ENCODE measurements at places on chromosomes 6 and 20.
A peak's percentile ranks its signal among the peaks of the same experiment; 100 is the strongest.

DNA sequence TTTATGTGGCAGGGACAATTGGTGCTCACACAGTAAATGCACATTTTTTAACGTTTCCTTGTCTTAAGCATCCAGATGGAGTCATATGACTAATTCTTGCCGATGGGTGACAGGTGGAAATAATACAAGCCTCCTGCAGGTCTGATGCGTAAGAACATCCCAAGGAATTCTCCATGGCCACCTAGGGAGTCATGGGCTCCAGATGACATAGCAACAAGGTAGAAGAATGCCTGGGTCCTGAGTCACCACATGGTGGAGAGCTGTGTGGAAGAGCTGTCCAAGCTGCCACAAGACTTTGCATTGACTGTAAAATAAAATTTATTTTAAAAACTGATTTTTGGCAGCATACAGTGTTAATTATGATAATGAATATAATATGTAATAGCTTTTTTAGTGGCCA is 77.0 kb upstream of the MAP3K7 start:
- no peak for DNase-seq

GRCh38 chr6:15433511-15433861 is 187.6 kb downstream of the JARID2 start:
- DNase-seq = no peak

- no peak for DNase-seq
These were observed 5.1 kb upstream of the POPDC3 start for GRCh38 chr6:105184921-105185320.

- no peak for DNase-seq
These were observed 52.1 kb downstream of the IYD start for GRCh38 chr6:150420926-150421325.

GRCh38 chr6:17640477-17640917 is 40.4 kb downstream of the FAM8A1 start:
- DNase-seq = no peak

DNA sequence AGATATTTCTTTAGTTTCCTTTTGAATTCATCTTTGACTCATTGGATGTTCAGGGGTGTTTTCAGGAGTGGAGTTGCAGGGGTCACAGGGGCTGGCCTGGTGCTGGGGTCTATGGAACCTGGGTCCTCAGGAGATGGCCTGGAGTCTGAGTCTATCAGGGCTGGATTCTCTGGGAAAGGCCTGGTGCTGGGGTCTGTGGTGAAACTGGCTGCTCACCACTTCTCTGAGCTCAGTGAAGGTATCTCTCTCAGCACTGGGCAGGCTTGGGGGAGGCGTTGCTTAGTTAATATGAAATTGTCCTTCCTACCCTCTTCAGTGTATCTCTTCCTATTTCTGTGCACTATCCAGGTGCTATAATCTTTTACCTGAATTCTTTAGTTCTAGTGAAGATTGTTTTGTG is 83.1 kb upstream of the SLC24A3 start:
- DNase-seq = no peak

GRCh38 chr6:88670369-88670768 is 293.0 kb downstream of the RNGTT start:
- DNase-seq = no peak

DNA sequence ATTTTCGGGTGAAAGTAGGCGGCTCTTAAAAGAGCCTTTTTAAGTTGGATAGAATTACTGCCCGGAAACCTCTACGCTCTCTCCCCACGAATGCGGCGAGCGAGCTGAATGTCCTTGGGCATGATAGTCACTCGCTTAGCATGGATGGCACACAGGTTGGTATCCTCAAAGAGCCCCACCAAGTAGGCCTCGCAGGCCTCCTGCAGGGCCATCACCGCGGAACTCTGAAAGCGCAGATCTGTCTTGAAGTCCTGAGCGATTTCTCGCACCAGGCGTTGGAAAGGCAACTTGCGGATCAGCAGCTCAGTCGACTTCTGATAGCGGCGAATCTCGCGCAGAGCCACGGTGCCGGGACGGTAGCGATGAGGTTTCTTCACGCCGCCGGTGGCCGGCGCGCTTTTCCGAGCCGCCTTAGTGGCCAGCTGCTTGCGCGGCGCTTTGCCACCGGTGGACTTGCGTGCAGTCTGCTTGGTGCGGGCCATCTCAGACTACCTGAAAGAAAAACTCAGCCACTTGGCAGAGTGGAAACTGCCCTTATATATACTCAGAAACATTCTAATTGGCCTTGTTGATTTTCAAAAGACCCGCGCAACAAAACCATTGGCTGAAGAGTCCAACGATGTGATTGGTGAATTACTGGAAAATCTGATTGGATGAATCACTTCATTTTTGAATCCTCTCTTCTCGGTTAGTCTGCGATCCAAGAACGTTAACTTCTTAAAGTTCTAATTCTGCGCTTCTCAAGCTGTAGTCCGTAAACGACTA is 93.9 kb upstream of the BTN3A2 start:
- no peak for DNase-seq

GRCh38 chr20:21862956-21863355 is 157.5 kb downstream of the PAX1 start:
- no peak for DNase-seq

- DNase-seq = no peak
These were observed 95.7 kb downstream of the LYRM2 start for GRCh38 chr6:89542866-89543265.

- no peak for DNase-seq
These were observed 213.1 kb downstream of the BTBD3 start for GRCh38 chr20:12130781-12131180.

DNA sequence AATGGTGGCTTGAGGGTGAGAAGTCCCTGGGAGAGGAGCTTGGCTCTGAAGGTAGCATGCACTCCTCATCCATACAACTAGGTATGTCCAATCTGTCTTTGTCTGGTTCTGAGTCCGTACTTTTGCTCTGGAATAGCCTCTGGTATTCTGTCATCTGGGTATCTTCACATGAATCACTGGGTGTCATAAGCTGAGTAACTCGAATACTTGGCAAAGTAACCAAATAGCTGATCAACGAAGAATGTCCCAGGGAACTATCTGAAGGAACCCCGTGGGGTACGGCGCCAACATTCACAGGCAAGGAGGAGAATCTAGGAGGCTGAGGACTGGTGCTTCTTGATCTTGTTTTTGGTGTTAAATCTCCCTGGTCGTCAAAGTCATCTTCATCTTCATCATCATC is 184.8 kb downstream of the HIVEP2 start:
- no peak for DNase-seq

DNA sequence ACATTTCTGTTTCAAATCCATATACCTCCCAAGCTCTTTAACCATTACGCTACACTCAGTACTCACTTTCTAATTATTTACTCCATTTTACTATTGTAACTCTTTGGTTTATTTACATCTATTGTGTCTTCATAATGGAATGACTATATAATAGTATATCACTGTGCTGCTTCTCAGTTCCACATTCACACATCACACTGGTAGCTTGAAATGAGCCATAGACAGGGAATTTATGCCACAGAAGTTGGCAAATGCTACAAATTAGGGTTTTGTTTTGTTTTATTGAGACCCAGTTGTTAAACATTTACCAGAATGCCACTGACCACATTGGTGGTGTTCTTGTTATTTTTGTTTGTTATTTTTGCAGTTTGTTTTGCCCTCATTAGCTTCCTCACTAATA is 213.9 kb downstream of the KCNQ5 start:
- no peak for DNase-seq

- DNase-seq = no peak
These were observed 1368.8 kb upstream of the ADGRB3 start for GRCh38 chr6:67265996-67266921.

DNA sequence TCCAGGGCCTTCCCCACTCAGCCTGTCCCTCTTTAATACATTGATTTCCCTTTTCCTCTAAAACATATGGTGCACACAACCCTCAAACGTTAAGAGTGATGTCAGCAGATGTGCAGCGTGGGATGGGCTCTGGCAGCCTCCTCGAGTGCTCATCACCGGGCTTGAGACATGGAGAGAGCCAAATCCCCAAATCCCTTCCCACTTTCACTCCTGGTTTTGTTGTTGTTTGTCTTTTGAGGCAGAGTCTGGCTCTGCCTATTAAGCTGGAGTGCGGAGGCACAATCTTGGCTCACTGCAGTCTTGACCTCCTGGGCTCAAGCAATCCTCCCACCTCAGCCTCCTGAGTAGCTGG is 5.8 kb upstream of the PLTP start:
- no peak for DNase-seq

DNA sequence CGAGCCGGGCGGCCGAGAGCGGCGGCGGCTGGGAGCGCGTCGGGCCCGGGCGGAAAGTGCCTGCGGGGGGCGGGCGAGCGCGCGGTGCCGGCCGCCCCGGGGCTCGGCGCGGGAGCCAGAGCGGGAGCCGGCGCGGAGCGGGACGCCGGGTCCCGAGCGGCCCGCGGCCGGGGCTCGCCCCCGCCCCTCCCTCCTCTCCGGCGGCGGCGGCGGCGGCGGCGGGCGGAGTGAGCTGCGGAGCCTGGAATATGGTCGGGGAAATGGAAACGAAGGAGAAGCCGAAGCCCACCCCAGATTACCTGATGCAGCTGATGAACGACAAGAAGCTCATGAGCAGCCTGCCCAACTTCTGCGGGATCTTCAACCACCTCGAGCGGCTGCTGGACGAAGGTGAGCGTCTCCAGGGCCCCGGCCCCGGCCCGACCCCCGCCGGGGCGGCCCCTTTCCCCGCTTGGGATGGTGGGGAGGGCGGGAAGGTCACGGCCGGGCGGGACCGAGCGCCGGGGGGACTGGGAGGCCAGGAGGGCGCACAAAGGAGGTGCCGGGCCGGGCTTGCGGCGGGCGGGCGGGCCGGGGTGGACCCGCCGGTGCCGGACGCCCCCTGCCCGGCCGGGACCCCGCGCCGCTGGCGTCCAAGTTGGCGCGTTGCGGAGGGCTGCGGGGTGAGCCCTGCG is 565 bp downstream of the QKI start:
- DNase-seq = no peak

GRCh38 chr20:54415967-54416366 is 59.4 kb upstream of the DOK5 start:
- DNase-seq = no peak

GRCh38 chr6:24922170-24922569 is 13.6 kb downstream of the RIPOR2 start:
- no peak for DNase-seq

GRCh38 chr6:16969699-16970655 is 131.9 kb upstream of the STMND1 start:
- no peak for DNase-seq

- DNase-seq = peak; percentile 77
These were observed 76.4 kb downstream of the EYA2 start for GRCh38 chr20:46970937-46971630.

DNA sequence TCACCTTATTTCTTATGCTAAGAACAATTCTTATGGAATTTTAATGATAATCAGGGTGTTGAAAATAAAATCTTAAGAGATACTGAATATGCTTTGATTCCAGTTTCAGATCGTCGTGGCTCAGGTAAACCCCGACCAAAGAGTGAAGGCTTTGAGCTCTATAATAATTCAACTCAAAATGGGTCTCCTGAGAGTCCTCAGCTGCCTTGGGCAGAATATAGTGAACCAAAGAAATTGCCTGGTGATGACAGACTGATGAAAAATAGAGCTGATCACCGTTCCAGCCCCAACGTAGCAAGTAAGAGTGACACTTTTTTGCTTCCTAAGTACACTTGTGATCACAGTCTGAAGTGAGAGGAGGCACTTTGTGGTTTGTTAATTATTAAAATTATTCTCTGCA is 50.9 kb upstream of the KIF25 start:
- DNase-seq = no peak

GRCh38 chr6:7341989-7342742 is 29.2 kb upstream of the SSR1 start:
- peak; percentile 29 for DNase-seq

GRCh38 chr6:26286168-26286877 is 78.7 kb upstream of the BTN3A2 start:
- peak; percentile 64 for DNase-seq

DNA sequence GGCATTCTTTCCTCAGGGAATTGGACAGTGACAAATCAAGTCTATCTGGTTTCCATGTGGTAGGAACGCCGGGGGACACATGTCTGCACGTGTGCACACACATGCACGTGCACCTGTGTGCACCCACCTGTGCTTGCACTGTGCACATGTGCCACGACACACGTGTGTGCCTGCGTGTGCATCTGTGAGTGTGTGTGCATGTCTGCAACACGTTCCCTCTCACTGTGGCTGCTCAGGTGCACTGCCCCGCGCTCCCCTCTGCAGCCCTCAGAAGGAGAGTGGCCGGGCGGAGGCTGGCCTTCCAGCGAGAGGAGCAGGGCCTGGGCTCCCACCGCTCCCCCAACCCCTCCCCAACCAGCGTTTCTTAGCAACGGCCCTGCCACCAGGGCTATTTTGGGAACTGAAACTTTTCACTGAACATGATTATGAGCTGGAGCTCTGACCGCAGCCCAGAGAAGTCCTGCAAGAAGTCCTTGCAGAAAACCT is 147.8 kb downstream of the PHACTR3 start:
- no peak for DNase-seq

DNA sequence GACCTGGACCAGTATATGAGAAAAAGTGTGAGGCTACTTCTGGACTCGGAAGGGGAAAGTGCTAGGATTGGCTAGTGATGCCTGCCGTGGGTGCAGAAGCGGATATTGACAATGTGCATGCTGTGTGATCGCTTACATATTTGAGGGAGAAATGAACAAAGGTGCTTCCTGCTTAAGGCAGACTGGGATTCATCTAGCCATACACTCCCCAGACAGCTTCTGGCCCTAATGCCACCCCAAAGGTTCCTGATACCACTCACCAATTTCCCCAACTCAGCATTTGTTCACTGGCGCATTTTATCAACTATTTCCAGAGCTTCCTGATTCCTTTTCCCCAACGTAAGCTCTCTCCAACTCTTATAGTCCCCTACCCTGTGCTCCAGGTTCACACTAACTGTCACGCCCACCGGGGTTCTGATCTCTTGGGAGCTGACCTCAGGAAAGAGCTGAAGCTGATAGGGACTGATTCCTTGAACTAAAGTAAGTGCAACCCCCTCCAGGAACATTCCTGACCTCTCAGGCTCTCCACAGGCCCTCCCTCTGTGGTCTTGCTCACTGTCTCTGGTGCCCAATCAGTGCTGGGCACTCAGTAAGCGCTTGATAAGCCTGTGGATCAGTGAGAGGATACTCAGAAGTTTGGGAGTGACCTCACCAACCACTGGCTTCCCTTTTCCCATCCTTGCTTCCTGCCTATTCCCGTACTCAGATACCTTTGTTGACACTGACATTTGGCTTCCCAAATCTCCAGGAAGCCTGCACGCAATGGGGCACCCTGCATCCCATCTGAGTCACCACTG is 73.3 kb downstream of the MRPL14 start:
- no peak for DNase-seq

DNA sequence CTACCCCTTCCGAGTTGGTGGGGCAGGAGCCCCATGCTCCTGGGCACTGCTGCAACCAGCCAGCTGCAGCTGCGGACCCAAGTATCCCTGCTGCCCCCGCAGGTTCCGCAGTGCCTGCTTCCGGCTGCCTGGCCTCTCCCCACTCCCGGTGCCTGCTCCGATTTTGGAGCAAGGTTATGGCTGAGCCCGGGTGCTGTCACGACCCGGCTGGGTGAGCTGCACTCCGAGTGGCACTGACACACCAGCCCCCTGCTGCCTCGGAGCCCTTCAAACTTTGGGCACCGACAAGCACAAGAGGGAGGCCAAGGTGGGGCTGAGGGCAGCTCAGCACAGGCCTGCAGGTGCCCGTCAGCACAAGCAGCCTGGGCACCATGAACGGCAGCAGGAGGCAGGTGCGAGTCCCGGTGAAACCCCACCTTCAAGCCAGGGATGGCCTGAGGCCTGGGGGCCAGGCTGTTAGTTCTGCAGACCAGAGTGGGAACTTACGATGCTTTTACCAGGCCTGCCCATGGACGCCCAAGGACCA is 25.9 kb upstream of the HACE1 start:
- no peak for DNase-seq

All from SW 1271 (cell line).